ENCODE measurements at places on chromosomes 12 and 14.

- no peak for DNase-seq
Measured at GRCh38 chr12:113445544-113446171, 23.5 kb downstream of the SDSL start.

GRCh38 chr14:88321692-88322503, 1.2 kb downstream of the KCNK10 start:
- DNase-seq = no peak

DNA sequence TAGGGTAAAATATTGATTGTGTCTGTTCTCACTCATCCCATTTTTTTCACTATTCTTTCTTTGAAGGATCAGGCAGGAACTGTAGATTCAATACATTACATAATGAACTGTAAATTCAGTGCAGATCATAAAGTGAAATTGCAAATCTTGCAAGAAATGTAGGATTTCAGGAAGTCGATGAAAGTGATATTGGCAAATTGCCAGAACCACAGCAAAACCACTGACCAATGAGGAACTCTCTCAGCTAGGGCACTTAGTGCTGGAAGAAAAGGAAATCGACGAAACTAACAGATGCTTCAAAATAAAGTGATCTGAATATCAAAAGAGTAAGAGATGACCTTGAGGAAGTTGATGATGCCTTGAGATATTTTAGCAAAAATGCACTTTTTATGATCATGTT, 157.6 kb downstream of the AACS start:
- DNase-seq = no peak

- DNase-seq = peak; percentile 34
Measured at GRCh38 chr14:74792249-74793039, 29.3 kb downstream of the YLPM1 start.

GRCh38 chr14:90388437-90388836, 8.4 kb upstream of the CALM1 start:
- no peak for DNase-seq

GRCh38 chr14:102461490-102462338, 47.9 kb downstream of the ANKRD9 start:
- no peak for DNase-seq

GRCh38 chr12:112309797-112310196, 72.4 kb downstream of the HECTD4 start:
- DNase-seq = no peak

DNA sequence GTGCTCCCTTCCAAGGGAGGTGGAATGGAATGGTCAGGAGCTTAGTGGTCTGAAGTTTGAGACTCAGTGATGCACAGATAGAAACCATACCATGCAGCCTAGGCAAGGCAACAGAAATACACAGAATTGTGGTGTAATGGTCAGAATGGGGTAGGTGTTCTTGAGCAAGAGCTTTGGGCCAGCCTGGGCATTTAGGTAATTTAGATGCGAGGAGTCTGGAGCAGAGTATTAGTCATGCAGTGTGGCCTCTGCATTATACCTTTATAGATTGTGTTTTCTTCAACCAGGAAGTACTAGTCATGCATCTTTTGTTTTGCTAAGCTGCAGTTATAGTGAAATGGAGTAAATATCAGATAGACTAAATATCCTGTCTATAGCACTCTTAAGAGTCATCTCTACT, 118.3 kb downstream of the DAAM1 start:
- DNase-seq = no peak

DNA sequence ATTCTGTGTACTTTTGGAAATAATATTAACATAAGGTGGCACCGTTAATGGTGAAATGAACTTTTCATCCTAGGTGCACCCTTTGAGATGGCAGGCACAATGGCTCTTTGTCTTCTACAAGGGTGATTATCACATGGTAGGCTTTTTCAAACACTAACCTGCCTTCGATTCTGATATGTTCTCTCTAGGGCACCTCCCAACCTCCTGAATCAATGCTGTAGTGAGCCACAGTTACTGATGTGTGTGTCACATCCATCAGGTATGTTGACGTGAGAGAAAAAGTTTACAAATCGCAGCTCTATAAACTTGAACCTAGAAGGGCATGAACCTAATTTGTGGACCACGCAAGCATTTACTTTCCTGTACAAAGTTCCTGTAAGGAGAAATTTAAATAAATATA, 25.4 kb downstream of the PDE3A start:
- no peak for DNase-seq

GRCh38 chr14:75979071-75979571, 2.7 kb downstream of the TGFB3 start:
- peak; percentile 11 for DNase-seq

DNA sequence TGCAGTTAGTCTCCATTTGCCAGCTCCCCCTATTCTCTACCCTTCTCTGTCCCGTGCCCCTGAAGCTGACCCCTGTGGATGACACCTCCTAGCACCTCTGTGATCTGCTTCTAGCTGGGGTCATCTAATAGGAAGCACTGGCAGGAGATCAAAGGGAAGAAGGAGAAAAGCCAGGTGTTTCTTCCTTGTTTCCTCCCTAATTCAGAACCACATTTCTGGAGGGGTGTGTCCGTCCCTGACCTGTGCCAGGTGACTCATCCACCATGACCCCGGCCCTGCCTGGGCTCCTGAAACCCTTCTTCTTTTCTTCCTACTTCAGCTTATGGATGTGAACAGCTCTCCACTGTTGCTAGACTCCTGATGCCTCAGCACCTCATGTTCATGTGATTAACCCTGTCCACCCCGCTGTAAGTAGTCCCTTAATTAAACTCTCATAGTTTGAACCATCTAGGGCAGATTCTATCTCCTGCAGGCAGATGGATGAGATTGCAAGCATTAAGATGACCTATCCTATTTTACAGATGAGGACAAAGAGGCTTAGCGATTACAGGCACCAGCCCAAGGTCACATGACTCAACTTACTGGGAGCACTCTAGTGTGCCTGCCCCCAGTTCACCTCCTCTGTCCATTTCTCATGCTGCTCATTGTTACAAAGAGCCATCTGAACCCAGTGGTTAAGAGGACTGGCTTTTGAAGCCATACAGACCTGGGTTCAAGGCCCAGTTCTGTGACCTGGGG, 770.5 kb downstream of the MED13L start:
- DNase-seq = no peak

DNA sequence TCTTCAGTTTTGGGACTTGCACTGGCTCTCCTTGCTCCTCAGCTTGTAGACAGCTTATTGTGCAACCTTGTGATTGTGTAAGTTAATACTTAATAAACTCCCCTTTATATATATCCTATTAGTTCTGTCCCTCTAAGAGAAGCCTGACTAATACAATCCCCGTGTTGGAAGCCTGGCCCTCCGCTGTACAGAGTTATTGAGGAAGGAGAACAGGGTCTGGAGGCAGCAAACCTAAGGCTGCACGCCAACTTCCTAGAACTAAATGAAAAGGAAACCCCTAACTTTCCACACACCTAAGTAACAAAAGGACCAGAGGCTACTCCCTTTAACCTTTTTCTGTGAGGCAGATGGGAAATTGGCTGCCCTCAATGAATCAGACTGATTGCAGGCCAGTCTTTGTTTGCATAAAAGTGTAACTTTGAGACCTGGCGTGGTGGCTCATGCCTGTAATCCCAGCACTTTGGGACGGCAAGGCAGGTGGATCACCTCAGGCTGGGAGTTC, 42.6 kb upstream of the LIMA1 start:
- no peak for DNase-seq

- DNase-seq = no peak
Measured at GRCh38 chr12:111287125-111287900, 81.6 kb downstream of the PHETA1 start.

DNA sequence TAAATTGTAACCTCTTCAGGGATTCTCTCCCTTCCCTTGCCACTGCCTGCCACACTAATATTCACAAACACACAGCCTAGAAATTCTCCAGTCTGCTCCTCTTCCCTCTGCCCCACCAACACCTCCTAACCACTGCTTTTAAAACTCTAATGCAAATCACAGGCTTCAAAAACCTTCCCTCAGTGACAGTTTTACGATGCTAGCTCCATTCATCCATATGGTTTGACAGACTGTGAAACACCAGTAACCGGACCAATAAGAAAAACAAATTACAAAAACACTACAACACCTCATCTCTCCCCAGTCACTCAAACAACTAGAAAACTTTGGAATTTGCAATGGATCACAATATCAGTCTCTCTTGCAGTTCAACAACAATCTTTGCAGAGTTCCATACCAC, 5.7 kb downstream of the DPF3 start:
- no peak for DNase-seq

DNA sequence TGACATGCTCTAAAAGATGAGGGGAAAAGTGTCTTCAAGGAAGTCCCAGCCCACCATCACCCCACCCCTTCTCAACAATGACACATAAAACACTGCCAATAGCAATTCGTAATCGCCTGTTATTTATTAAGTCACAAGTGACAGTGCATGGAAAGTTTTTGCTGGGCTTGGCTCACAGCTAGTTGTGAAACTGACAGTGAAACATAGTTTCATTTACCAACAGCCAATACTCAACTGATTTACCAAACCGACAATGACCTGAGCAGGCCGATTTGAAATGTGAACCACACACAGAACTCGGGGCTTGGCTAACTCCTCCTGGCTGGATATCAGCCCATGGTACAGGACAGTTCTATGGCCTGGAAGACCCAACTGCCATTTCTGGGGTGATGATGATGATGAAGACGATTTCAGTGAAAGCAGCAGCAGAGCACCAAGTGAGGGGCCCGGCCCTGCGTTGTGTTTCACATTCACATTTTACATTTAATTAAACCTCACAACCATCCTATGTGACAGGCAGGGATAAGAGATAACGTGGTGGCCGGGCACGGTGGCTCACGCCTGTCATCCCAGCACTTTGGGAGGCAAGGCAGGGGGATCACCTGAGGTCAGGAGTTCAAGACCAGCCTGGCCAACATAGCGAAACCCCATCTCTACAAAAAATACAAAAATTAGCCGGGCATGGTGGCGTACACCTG, 42.7 kb downstream of the CAMKK2 start:
- no peak for DNase-seq

GRCh38 chr14:97196336-97196735, 399.2 kb downstream of the VRK1 start:
- DNase-seq = no peak

- no peak for DNase-seq
Measured at GRCh38 chr14:79196216-79196615, 1015.1 kb downstream of the DIO2 start.

DNA sequence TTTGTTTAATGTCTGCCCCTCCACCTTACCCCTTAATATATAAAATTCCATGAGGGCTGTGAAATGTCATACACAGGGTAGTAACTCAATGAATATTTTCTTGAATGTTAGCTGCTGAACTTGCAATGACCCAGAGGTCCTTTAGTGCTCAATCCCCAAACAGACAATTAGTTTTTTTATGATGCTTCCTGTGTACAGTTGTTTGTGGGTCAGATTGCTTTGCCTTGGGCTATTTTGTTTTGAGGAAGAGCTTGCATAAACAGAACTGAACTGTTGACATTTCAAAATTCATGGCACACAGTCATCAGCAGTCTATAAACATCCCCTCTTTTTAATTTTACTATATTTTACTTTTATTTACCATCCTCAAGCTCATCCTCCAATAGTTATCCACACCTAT, 820.5 kb upstream of the SEL1L start:
- DNase-seq = no peak

GRCh38 chr14:104794099-104794498, 1.4 kb downstream of the AKT1 start:
- peak; percentile 53 for DNase-seq

DNA sequence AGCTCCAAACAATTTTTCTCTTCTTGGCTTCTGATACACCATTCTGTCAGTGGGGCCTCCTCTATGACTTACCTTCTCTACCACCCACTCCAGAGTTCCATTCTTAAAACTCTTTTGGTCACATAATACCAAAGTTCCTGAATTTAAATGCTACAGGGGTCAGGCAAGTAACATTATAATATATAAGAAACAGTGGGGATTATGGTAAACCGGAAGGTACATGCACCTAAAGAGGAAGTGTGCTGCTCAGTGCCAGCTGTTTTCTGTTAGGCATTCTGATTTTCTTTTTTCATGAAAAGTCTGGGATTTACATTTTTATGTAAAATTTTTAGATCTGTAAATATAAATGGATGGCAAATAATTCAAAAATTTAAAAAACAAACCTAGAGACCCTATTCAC, 39.9 kb downstream of the SOS2 start:
- DNase-seq = no peak

DNA sequence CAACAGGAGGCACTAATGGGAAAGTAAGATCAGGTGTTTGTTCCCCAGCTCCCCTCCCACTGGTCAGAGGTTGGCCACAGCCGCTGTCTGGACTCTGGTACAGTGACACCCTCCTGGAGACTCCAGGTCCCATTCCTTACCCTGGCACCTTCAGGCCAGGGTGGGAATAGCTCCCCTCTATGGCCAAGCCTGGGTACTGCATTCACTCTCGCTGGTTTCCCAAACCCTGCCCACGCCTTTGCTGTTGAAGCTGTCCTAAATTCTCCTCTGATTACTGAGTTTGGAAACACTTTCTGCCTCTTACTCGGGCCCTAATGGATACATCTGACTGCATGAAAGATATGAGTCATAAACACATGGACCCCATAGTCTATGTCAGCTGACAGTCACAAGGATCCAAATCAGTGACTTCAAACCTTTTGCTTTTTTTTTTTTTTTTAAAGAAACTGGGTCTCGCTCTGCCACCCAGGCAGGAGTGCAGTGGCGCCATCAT, 17.9 kb downstream of the HRK start:
- DNase-seq = no peak

DNA sequence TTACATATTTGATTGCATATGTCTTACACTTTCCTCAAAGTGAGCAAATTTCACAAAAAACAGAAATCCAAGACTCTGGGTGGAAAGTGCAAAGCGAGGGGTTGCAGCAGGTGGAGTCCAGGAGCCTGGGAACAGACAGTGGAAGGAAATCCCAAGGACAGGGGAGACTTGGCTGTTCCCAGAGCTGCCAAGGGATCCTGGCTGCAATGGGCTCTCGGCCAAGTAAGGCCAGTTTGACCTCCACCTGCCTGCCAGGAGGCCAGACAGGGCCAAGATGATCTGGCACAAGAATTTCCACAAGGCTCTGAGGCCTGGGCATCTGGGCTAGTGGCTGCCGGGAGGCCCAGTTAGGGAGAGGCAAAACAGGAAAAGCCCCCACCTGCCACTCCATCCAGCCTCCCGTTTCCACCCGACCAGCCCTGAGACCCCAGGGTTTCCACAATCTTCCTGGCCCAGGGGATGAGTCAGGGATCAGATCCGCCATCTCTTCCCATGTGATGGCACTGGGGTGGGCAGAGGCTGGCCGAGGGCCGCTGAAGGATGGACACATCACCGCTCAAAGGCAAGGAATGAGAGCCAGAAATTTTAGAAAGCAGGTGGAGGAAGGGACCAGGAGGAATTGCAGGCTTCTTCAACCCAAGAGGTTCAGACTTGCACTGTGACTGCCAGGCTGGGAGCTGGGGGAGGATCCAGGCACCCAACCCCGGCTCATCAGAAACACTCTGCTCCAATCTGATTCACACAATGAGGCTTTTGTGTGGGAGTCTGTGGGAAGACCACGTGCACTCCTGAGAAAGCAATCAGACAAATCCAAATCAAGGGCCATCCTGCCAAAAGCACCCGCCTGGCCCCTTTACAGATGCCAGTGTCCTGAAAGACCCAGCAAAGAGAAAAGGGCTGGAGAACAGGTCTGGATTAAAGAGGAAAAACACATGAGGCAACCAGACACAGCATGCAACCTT, 16.3 kb downstream of the SCARB1 start:
- DNase-seq = no peak

Measured in CD4-positive, alpha-beta T cell treated with Interleukin-12 subunit alpha and Interleukin-12 subunit beta, for 1 hour (primary cell).